ENCODE measurements at places on chromosomes 7 and 10. TPM values are rescaled to one million over a fixed set of nuclear protein-coding genes. Genes with fewer than 3 reads are reported as not detected.

EZH2 gene
- total RNA-seq, result 9.1 TPM

UCMA gene
- total RNA-seq, result not detected

ZNF282 gene
- total RNA-seq, result 20.9 TPM

TMEM140 gene
- total RNA-seq, result 1.8 TPM

- no peak for DNase-seq
- H3K36me3 ChIP-seq, result peaks cover 29% of the 10 kb centered on the region
- H3K4me3 ChIP-seq, result peak overlapping the region; percentile 89
Measured at GRCh38 chr7:157139810-157140510, 1.2 kb downstream of the UBE3C start.

- no peak overlapping the region for H3K27ac ChIP-seq
- no peaks in the 10 kb centered on the region for H3K27me3 ChIP-seq
- DNase-seq, result peak; percentile 55
Measured at GRCh38 chr7:33459340-33459751, 330.0 kb downstream of the BBS9 start.

- H3K4me1 ChIP-seq, result peaks cover 6% of the 10 kb centered on the region
- DNase-seq, result no peak
- H3K36me3 ChIP-seq, result peaks cover 12% of the 10 kb centered on the region
- no peak overlapping the region for H3K27ac ChIP-seq
Measured at GRCh38 chr7:16393862-16394422, 27.4 kb downstream of the CRPPA start.

- peaks cover 2% of the 10 kb centered on the region for H3K27me3 ChIP-seq
- no peaks in the 10 kb centered on the region for H3K4me1 ChIP-seq
- H3K4me3 ChIP-seq, result no peak overlapping the region
- DNase-seq, result no peak
- no peaks in the 10 kb centered on the region for H3K36me3 ChIP-seq
- no peak overlapping the region for H3K27ac ChIP-seq
Measured at GRCh38 chr10:124535731-124536495, 74.3 kb downstream of the LHPP start.

DNA sequence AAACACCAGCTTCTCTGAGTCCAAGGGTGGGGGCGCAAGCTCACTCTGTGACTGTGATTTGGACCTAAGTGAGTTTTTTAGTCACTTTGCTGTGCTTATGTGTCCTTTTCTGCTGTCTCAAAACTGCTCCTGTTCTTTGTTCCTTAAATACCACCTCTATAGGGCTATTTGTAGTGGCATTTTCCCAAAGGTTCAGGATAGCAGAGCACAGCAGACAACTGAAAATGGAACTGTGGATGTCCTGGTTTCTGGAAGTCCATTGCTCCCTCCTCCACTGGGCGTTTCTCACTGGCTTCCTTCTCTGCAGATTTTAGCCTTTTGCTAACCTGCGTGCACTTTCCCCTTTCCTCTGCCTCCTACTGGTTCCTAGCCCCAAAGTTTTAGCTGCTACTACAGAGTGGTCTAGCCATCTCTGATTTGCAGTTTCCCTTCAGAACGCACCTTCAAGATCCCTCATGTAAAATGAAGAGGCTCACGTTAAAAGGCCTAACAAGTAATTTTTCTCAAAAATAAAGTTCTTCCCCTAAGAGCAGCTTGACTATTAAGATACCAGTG is 25.6 kb downstream of the BLVRA start:
- H3K27me3 ChIP-seq, result peaks cover 1% of the 10 kb centered on the region
- no peak overlapping the region for H3K4me3 ChIP-seq
- no peak overlapping the region for H3K27ac ChIP-seq
- peaks cover 43% of the 10 kb centered on the region for H3K4me1 ChIP-seq

- H3K4me3 ChIP-seq, result no peak overlapping the region
- DNase-seq, result no peak
- H3K36me3 ChIP-seq, result peaks cover 29% of the 10 kb centered on the region
- no peaks in the 10 kb centered on the region for H3K4me1 ChIP-seq
Measured at GRCh38 chr7:92071032-92071431, 63.2 kb downstream of the CYP51A1 start.

- peaks cover 12% of the 10 kb centered on the region for H3K36me3 ChIP-seq
Measured at GRCh38 chr7:7607010-7607409, 33.5 kb upstream of the UMAD1 start.

DNA sequence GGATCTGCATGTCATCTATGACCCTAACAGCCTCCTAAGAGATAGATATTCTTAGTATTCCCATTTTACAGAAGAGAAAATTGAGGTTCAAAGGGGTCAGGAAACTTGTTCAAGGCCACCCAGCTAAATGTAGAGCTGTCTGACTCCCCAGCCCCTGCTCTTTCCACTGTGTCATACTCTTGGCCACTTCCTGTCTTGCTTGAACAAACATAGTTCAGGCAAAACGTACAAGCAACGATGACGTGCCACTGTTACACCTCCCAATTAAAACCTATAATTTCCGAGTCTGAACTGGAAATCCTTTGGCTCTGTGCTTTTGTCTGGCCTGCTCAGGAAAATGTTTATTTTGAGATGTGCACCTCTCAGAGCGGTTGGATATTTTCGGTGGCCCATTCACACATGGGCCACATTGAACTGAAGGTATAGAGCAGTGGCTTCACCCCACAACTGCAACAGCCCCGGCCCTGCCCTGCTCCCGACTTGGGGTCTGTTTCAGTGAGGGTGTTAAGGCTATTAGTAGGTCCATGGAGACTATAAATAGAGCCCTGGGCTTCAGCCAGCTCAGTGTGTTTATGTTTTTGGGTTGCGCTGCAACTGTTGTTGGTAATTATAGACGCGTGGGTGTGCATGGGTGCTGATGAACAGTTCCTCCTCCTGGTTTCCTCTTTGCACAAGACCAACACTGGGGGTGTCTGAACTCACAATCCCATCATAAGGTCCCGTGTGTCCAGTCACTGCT is 172.3 kb upstream of the ADO start:
- no peak for DNase-seq
- H3K36me3 ChIP-seq, result no peaks in the 10 kb centered on the region
- H3K4me3 ChIP-seq, result no peak overlapping the region
- H3K27me3 ChIP-seq, result peaks cover 5% of the 10 kb centered on the region
- peaks cover 10% of the 10 kb centered on the region for H3K4me1 ChIP-seq

DNA sequence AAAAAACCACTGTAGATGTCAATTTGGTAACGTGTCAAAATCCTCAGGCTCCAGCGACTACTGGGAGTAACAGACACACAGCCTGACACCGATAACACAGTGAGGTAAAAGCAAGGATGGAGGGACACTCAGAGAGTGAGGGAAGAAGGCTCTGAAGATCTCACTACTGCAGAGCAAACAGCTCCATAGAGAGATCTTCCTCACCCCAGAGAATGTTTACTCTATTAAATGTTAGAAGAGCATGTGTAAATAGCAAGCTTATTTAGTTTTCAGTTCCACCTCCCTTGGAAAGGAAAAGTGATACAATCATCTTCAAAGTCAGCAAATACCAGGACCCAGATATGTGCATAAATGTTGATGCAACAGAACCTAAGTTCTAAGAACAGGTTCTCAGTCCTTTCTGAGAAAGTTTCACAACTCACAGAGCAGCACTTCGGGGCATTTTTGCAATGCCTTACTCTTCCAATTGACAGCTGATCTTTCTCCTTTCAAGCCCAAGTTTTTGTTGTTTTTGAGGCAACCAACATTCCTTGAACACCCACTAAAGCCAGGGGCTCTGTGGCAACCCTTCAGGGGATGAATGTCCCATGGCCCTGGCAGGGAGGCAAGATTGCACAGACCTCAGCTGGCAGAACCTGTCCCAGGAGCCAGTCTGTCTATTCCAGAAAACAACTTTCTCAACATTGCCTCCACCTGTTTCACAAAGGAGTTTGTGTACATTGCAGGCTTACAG is 177.4 kb downstream of the SFMBT2 start:
- no peaks in the 10 kb centered on the region for H3K27me3 ChIP-seq
- H3K36me3 ChIP-seq, result no peaks in the 10 kb centered on the region
- no peak overlapping the region for H3K27ac ChIP-seq

GRCh38 chr7:139854124-139854511 is 25.1 kb downstream of the TBXAS1 start:
- peak overlapping the region; percentile 85 for H3K27ac ChIP-seq
- H3K4me3 ChIP-seq, result no peak overlapping the region
- H3K27me3 ChIP-seq, result peaks cover 14% of the 10 kb centered on the region
- peak; percentile 70 for DNase-seq

DNA sequence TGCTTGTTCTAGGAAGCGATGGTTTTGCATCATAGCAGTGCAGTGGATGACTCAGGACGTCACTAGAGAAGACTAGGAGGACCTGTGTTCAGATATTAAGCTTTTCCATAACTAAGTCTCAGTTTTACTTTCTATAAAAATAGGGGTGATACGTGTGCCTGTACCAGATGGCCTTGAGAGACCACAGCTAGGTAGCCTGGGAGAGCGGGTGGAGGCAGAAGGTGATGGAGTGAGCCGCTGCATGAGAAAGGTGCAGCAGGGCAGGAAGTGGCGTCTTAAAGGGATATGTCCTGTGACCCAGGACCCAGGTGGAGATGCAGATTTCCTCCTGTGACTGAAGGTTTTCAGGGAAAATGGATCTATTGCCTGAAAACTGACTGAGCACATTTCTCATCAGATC is 304.9 kb downstream of the CDC14C start:
- H3K4me3 ChIP-seq, result no peak overlapping the region
- H3K36me3 ChIP-seq, result no peaks in the 10 kb centered on the region

DNA sequence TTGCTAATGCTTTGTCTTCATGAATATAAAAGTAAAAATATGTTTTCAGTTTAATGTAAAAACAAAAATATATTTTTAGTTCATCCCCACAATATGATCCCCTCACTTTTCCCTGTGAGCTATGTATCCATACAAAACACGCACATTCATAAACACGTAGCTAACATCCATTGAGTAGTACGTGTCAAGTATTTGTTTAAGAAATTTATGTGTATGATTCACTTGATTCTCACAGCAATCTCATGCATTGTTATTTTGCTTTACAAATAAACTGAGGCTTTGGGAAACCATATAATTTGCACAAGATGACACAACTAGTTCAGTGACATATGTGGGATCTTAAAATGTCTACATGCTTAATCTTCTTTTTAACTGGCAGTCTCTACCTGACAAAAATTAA is 329.6 kb upstream of the SEMA3C start:
- no peak overlapping the region for H3K4me3 ChIP-seq
- no peak for DNase-seq
- H3K4me1 ChIP-seq, result peaks cover 6% of the 10 kb centered on the region
- H3K27ac ChIP-seq, result no peak overlapping the region

DNA sequence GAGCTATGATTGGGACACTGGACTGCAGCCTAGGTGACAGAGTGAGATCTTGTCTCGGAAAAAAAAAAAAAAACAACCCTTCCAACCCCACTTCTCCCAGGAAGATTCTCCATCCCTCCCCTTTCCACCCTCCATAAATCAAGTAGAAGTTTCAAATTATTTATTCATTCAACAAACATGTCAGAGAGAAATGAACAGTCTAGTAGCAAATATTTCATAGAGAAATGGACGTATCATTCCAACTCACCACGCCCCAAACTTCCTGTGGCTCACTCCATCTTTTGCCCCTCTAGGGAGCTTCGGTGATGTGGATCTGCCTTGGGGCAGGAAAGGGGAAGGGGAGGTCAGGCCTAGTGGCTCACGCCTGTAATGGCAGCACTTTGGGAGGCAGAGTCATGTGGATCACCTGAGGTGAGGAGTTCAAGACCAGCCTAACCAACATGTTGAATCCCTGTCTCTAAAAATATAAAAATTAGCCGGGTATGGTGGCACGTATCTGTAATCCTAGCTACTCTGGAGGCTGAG is 638 bp upstream of the TRAPPC14 start:
- no peak for DNase-seq
- H3K27ac ChIP-seq, result peak overlapping the region; percentile 81
- H3K4me1 ChIP-seq, result peaks cover 33% of the 10 kb centered on the region
- peak overlapping the region; percentile 88 for H3K4me3 ChIP-seq
- no peaks in the 10 kb centered on the region for H3K27me3 ChIP-seq

- H3K27me3 ChIP-seq, result peaks cover 34% of the 10 kb centered on the region
- H3K4me1 ChIP-seq, result peaks cover 9% of the 10 kb centered on the region
Measured at GRCh38 chr10:132893090-132893489, 49.3 kb downstream of the CFAP46 start.

DNA sequence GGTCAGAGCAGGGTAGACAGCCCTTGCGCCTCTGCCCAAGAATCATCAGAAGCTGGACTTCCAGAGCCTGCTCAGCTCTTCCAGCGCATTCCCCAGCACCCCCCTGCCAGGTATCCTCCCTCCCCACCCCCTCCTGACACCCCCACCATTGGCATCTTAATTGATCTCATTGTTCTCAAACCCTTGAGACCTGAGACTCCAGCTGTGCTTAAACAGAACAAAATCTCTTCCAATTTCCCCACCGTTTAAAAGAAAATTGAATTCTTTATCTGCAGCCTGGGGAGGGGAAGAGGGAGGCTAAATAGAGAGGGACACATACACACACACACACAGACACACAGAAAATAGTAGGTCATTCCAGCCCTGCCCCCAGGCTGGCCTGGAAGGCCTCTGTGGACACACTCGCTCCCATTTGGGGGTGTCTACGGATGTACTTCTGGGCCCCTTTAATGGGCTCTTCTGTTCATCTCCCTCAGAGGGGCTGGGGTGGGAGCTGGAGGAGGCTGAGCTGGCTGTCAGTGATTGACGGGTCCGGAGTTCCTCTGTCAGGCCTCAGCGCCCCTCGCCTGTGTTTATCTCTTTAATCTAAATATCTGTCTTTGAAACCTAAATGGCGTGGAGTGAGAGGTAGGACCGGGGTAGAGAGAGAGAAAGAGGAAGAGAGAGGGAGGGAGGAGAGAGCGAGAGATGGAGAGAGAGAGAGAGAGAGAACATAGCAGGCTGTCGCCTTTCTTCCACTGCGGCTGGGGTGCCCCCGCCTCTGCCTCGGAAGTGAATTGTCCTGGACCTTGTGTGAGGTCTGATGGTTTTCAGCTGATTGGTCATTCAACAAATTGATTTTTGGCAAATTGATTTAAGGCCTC is 61.7 kb downstream of the C10orf105 start:
- H3K36me3 ChIP-seq, result no peaks in the 10 kb centered on the region
- no peak overlapping the region for H3K27ac ChIP-seq
- no peak for DNase-seq
- H3K27me3 ChIP-seq, result peaks cover 66% of the 10 kb centered on the region

DNA sequence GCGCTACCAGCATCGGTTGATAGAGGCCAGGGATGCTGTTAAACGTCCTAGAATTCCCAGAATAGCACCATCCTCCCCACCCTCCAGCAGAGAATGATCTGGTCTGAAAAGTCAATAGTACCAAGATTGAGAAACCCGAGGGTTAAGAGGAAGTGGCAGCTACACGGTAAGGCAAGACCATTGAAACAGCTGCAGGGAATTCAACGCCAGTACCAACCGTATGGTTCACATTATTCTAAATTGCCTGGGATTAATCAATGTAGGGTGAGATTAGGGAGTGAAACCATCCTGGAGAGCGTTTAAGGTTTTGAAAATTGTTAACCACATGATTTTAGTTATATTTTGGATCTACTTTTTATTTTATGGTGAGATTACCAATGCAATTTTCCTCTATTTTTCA is 352.2 kb downstream of the PRPF18 start:
- no peak overlapping the region for H3K4me3 ChIP-seq
- no peak for DNase-seq
- no peaks in the 10 kb centered on the region for H3K27me3 ChIP-seq
- H3K36me3 ChIP-seq, result peaks cover 15% of the 10 kb centered on the region
- H3K27ac ChIP-seq, result peak overlapping the region; percentile 61

DNA sequence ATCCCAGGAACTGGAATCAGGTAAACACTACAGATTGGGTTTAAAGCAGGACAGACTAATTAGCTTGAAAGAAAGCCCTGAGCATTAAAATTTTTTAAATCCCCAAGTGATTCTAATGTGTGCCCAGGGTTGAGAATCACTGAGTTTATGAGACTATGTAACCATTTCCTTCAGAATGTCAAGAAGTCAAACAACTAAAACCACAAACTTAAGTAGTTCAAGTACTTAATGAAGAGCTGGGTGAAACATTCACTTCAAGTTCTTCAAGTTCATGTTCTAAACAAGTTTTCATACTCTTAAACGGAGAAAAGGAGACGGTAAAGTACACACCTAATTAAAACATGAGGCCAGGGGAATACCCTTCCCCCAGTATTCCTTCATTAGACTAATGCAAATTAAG is 28.2 kb upstream of the TLL2 start:
- peaks cover 38% of the 10 kb centered on the region for H3K36me3 ChIP-seq
- peaks cover 10% of the 10 kb centered on the region for H3K4me1 ChIP-seq
- no peaks in the 10 kb centered on the region for H3K27me3 ChIP-seq
- no peak overlapping the region for H3K4me3 ChIP-seq

Data from HFFc6 (cell line).